ENCODE measurements at places on chromosomes 11 and 22.
A peak's percentile ranks its signal among the peaks of the same experiment; 100 is the strongest.

- no peak for DNase-seq
Measured at GRCh38 chr11:77081381-77081851, 14.6 kb downstream of the CAPN5 start.

GRCh38 chr22:26374391-26375026 is 54.6 kb upstream of the ASPHD2 start:
- no peak for DNase-seq

DNA sequence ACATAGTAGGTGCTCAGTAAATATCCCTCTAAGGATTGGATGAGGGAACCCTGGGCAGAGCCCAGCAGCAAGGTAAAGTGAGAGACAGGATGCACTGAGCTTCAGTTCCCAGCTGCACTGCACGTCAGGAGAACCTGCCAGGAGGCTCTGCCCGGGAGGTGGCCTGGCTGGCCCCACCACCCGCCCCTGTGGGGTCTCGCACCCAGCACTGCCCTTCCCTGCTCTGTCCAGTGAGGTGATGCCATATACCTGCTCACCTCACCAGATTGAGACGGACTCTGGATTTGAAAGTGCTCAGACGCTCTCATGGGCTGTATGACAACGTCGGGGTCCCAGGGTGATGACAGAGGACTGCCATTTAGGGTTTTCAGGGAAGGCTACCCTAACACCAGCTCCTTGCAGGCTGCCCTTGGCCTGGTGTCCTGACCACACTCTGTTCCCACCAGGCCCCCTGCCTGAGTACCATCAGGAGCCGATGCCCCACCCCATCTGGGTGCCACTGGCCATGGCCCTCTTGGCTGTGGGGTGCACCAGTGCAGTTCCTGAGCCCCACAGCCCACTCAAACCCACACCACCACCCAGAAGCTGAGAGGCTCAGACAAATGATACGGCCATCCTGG is 61.7 kb upstream of the FGF3 start:
- DNase-seq = no peak

DNA sequence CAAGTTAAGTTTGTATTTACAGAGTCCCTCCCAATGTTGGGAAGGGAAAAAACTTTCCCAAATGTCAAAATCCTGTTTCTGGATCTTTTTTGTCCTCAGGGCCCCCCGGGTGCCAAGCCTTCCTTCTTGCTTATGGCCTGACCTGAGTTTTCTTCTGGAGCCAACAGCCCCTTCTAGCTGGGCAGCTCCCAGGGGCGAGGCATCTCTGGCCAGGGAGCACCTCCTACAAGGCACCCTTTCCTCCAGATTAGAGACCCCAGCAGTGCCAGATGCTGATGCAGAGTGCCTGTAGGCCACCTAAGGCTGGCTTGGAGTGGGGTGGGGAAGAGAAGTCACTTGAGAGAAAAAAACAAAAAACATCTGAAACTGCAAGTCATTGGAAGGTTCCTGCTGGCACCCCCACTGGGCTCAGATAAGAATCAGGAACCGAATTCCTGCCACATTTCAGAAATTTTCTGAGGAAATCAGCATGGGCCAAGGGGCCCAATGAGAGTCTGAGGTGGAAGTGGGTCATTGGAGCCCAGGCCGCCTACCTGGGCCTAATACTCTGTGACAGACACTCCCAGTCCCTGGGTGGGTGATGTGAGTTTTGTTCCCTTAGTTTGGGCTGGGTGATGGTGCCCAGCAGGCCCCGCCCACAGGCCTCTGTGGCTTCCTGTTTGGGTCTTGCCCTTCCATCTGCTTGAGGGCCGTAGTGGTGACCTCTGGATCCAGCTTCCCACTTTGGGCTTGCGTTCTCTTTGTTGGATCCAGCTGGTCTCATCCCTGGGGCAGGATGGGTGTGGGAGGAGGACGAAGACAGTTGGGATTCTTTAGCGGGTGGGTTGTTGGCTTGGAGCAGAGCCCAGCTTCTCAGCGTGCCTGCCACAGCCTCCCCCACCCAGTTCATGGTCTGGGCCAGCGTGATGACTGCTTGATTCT is 40.6 kb downstream of the PARVA start:
- peak; percentile 88 for DNase-seq

DNA sequence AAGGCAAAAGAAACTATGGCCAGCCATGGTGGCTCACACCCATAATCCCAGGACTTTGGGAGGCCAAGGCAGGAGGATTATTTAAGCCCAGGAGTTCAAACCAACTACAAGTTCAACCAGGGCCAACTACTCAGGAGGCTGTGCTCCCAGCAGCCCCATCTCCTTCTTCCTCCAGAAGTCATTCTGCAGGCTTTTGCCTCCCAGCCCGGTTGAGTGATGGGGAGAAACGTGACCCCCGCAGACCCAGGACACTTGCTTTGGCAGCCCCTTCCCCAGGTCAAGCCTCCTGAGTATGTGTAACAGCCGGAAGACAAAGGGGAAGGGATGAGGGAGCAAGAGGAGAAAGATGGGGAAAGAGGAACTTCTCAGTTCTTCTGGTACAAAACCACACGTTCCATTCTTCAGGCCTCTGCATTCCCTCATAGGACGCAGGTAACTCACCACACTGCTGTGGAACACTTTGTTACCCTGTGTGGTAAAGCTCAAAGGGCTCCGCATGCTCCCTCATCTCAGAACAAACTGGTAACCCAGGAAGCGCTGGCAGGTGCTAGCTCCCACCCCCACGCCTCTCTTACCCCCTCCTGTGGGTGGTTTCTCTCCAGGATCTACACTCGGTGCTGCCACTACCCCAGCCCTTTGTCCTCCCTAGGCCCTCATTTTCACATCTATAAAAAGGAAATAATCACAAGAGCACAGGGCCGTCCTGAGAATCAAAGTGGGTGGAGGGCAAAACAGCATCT is 4.0 kb downstream of the SULT4A1 start:
- DNase-seq = no peak

DNA sequence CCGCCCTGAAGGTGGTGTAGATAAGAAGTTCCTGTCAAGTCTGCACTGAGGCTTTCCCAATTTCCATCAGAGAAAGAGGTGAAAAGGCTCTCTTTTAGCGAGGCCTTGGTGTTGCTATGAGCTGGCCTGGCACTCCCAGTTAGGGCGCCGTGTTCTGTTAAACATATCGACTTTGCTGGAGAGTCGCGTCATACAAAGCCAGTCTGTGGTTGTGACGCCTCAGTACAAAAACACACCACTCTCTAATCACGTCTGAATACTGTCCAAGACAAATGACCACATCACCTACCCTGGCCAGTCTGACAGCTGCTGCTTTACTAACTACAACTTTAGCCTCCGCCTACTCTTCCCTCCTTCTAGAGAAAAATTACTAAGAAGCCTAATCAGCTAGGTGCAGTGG is 8.0 kb upstream of the TOLLIP start:
- DNase-seq = no peak

GRCh38 chr11:10455637-10456487 is 798 bp downstream of the AMPD3 start:
- DNase-seq = peak; percentile 76

DNA sequence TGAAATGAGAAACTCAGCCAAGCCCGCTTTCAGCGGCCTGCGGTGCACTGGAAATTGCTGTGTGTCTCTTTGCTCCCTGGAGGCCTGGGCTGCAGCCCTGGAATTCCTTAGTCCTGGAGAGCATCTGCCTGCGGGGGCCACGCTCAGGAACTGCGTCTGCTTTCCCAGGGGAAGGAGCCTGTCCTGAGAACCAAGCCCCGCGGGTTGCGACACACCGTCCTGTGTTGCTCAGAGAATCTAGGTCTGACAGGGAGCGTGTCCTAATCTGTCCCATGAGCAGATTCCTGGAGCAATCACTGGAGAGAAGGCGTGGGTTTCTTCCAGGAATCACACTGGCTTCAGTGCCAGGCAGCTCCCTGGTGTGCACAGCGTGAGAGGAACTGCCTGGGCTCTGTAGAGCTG is 708.1 kb downstream of the BRD1 start:
- peak; percentile 56 for DNase-seq

DNA sequence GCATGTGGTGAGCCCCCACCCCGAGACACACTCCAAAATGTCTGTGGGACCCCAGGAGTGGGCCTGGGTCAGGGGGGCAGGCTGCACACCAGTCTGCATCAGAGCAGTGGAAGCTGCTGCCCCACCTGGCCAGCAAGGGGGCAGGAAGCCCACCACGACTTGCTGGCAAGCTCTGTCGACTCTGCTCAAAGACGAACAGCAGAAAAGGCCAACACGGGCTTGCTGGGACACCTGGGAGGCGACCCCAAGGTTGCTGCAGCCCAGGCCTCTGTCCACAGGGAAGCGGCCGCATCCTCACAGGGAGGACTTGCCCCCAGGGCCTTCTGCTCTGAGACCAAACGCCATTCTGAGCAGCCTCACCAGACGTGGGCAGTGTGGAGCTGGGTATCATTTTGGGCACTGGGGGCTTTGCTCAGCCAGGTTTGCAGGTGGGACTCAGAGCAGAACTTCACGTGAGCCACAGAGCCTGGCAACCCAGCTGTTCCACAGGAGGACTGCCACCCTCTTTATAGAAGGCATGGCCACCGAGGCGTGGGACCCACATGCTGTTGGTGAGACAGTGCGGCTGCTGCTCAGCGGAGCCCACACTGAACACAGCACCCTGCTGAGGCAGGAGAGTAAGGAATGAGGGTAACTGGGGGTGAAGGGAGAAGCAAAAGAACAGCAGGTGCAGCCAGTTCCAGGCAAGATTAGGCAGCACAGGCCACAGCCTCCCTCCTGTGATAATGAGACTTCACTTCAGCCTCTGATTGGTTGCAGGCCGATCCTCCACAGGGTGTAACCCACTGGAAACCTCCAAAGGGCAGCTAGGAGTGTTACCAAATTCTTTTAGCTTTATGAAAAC is 11.0 kb downstream of the IL17REL start:
- DNase-seq = no peak

- DNase-seq = no peak
Measured at GRCh38 chr11:65968600-65969482, 7.3 kb downstream of the SART1 start.

- no peak for DNase-seq
Measured at GRCh38 chr11:19933801-19934488, 221.3 kb downstream of the NAV2 start.

- DNase-seq = no peak
Measured at GRCh38 chr22:47929646-47930185, 1167.3 kb downstream of the TBC1D22A start.

- no peak for DNase-seq
Measured at GRCh38 chr11:128467041-128467440, 120.3 kb downstream of the ETS1 start.

- no peak for DNase-seq
Measured at GRCh38 chr22:46865052-46865434, 102.6 kb downstream of the TBC1D22A start.

GRCh38 chr22:35631597-35631996 is 14.5 kb upstream of the MB start:
- peak; percentile 36 for DNase-seq

- no peak for DNase-seq
Measured at GRCh38 chr22:49704345-49705215, 123.1 kb downstream of the BRD1 start.

DNA sequence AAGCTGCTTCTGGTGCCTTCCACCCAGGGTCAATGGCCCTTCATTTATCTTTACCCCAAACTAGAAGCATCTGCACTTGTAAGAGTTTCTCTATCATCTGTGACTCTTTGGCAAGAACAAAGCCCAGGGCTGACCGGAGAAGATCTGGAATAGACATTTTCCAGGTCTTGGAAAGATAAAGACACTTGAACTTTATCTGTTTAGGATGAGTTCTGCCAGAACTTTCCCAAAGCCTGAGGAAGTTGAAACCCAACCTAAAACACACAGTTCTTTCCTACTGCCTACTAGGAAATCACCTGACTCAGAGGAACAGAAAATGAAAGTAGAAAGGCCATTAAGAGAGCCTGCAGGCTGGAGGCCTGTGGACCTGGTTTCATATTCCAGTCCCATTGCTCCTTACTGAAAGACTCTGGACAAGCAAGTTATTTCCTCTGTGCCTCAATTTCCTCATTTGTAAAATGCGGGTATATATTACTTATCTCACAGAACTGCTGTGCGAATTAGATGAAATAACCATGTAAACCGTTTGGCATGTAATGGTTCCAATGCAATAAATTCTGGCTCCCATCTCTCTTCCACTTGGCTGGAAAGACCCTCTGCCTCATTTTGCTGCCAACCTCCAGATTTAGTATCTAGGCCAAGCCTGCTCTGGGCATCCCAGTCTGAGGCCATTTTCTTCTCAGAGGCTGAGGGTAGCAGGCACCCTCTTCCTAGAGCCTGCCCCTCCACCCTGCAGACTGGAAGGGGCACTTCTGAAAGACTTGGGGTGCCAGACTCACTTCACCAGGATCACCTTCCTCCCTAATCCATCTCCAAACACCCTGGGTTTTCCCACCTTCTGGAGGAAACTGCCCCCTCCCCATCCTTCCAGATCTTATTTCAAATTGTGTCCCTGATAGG is 1.2 kb downstream of the UBE2L6 start:
- DNase-seq = no peak

- DNase-seq = peak; percentile 55
Measured at GRCh38 chr11:100619484-100619883, 67.6 kb upstream of the ARHGAP42 start.

GRCh38 chr11:102226702-102227490 is 90.4 kb upstream of the BIRC3 start:
- DNase-seq = peak; percentile 66

GRCh38 chr11:114298710-114299109 is 2.5 kb downstream of the NNMT start:
- no peak for DNase-seq
